A172 (cell line): ENCODE measurements at places on chromosomes 5 and 9. TPM values are rescaled to one million over a fixed set of nuclear protein-coding genes. Genes with fewer than 3 reads are reported as not detected.

The TNIP1 gene
- total RNA-seq, result 125 and 132 TPM in 2 replicates

The NUTM2G gene
- total RNA-seq, result not detected in 2 replicates

The BARHL1 gene
- total RNA-seq, result not detected in 2 replicates

The SLC34A1 gene
- total RNA-seq, result 0.05 TPM in 1 of 2 replicates, not detected in the other

The OCLN gene
- total RNA-seq, result 3.2 and 6.5 TPM in 2 replicates

The SLC36A2 gene
- not detected in 2 replicates for total RNA-seq

The LMBRD2 gene
- total RNA-seq, result 14.7 and 15.5 TPM in 2 replicates

The TRIM23 gene
- total RNA-seq, result 22.1 and 23.2 TPM in 2 replicates

The RAPGEF6 gene
- 12.2 and 14.1 TPM in 2 replicates for total RNA-seq

The SEMA5A gene
- 9.3 and 12.0 TPM in 2 replicates for total RNA-seq

The DND1 gene
- total RNA-seq, result 1.5 TPM in 1 of 2 replicates, not detected in the other

The PKD2L2 gene
- total RNA-seq, result not detected in 2 replicates

The APBA1 gene
- 0.21 and 0.31 TPM in 2 replicates for total RNA-seq

The CMBL gene
- 9.3 and 12.5 TPM in 2 replicates for total RNA-seq
